ENCODE measurements at places on chromosomes 1 and 21.

DNA sequence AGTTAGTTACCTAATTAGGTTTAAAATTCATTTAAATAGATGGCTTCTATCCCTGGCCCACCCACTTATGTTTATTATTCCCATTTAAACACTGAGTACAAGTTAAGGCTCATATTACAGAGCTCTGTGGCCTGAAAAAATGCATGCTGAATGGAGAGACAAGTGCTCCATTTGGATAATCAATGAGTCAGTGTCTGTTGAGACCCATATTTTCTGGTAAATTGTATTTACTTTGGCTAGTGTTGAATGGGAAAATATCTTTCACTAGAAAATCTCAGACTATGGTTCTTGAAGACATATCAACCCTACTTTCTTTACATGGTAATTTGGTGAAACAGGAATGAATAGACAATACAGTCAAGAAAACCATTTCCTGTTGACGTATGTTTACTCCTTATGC lies 356.0 kb downstream of the S1PR1 start:
- no peak for DNase-seq

GRCh38 chr1:211526101-211526500 lies 34.1 kb upstream of the RD3 start:
- no peak for DNase-seq

GRCh38 chr1:82837766-82838465 lies 1037.2 kb downstream of the ADGRL2 start:
- no peak for DNase-seq

- no peak for DNase-seq
Observed at GRCh38 chr1:93817819-93818569, 61.0 kb downstream of the DNTTIP2 start.

GRCh38 chr1:206463137-206463536 lies 7.1 kb upstream of the IKBKE start:
- no peak for DNase-seq

GRCh38 chr1:103180660-103181059 lies 72.3 kb upstream of the COL11A1 start:
- no peak for DNase-seq

DNA sequence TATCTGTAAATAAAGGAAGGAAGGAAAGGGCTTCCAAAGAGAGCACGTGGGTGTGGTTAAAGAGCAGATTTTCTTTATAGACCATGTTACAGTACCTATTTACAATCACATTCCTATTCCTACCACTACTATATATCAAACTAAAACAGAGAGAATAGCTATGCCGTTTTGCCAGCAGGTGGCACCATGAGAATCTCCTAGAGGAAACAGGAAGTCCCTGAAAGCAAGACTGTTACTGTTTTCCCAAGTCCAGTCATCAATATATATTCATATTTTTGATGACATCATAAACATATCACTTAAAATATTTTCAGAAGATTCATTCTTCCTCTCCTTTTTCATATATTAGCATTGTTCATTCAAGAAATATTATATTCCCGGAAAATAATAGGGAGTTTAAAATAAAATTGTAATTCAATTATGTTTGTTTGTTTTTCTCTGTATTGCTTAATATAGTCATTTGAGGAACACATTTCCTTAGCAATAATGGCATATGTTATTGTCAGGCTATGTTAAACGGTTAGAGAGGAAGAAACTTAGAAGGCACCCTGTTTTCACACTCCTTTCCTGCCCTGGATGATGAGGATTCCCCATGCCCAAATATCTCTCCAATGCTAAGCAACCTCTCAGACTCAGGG lies 6.6 kb downstream of the CCDC190 start:
- DNase-seq: peak; percentile 13

DNA sequence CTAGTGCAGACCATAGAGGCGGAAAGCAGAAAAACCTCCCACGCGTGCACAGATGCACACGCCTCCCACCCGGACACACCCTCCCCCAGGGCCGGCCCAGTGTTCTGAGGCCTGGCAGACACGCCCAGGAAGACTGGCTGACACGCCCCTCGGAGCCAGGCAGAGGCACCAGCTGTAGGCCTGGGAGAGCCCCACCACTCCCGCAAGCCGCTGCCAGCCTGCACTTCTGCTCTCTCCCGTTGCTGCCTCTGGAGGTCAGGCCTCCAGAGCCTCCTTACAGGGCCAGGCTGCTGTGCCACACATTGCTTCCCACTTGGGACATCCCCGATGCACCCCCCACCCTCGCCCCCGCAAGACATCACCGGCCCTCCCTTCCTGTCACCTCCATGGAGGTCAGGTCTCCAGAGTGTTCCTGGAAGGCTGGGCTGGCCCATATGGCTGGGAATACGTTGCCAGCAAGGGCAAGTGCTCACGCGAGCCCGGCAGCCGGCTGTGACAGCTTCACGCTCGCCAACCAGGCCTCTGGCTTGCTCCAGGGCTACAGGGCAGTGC lies 40.4 kb downstream of the CASZ1 start:
- peak; percentile 72 for DNase-seq

DNA sequence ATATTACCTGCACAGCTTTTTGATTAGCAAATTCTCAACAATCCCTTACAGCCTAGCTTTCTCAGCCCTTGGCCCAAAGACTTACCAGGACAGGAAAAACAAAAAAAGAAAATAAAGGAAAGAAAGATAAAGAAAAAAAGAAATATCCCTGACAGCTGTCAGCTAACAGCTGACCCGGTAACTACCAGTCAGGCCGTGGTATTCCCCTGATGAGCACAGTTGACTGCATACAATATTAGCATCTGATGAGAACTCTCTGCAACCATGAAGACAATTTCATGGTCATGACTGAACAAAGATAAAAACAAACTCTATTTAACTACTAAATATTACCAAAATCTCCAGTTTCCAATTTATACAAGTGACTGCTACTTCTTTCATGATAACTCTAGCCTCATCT lies 798.8 kb downstream of the PLA2G4A start:
- DNase-seq: no peak

GRCh38 chr1:27690183-27690582 lies 18.2 kb upstream of the IFI6 start:
- no peak for DNase-seq

GRCh38 chr1:160789051-160789701 lies 6.8 kb upstream of the LY9 start:
- no peak for DNase-seq

GRCh38 chr1:81920886-81921285 lies 120.2 kb downstream of the ADGRL2 start:
- DNase-seq: no peak

- DNase-seq: peak; percentile 36
Observed at GRCh38 chr21:45981151-45982091, at the start of gene COL6A1. COL6A1 (plus strand) TSS chr21:45981770; CDS start chr21:45981851, 81 bp downstream.

DNA sequence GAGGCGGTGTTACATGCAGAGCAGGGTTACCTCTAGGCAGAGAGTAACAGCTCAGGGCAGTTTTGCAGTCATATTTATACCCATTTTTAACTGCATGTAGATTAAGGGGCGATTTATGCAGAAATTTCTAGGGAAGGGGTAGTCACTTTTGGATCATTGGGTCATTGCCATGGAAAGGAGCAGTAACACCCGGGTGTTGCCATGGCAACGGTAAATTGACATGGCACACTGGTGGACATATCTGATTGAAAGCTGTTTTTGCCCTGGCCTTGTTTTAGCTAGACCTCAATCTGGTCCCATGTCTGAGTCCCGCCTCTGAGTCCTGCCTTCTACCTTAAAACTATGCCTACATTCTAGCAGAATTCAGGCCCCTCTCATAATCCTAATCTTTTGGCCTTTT lies 11.8 kb upstream of the USP1 start:
- no peak for DNase-seq

DNA sequence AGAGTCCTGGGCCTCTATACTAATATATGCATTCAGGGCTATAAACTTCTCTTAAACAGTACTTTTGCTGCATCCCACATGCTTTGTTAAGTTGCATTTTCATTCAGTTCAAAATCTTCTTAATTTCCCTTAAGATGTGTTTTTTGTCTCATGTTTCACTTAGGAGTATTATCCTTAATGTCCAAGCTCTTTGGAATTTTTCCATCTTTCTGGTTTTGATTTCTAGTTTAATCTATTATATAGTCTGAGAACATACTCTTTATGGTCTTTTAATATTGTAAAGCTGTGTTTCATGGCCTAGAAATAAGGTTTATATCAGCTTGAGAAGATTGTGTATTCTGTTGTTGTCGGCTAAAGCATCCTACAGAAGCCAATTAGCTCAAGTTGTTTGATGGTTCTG lies 1041.8 kb downstream of the PLA2G4A start:
- no peak for DNase-seq

DNA sequence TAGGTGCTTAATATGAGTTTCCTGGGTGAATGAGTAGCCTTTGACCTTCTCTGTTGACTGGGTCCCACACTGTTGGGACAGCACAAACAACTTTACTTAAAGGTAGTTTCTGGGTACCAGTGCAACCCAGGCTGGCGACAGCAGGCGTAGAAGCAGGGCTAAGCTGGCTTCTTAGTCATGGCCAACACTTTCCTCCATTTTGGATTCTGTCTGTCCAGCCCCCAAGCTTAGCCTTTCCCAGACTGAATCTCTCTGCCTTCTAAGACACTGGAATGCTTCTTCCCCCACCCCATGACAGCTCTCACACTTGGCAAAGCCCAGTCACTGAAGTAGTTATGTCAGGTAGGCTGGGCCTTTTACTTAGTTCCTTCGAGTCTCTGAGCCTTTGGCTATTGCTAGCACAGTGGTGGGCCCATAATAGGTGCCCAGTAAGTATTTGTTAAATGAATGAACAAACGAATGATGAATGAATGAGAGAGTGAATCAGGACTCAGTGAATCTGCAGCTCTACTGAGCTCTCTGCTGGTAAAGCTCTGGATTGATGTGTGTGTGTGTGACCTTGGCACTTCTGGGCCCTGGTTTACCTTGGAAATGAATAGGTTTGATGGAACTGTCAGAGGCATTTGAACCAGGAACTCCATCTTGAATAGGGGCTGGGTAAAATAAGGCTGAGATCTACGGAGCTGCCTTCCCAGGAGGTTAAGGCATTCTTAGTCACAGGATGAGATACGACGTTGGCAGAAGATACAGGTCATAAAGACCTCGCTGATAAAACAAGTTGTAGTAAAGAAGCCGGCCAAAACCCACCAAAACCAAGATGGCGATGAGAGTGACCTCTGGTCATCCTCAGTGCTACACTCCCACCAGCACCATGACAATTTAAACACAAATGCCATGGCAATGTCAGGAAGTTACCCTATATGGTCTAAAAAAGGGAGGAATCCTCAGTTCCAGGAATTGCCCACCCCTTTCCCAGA lies 37.4 kb upstream of the ID3 start:
- no peak for DNase-seq

- no peak for DNase-seq
Observed at GRCh38 chr1:28249866-28250295, 9.4 kb upstream of the SESN2 start.
